GM13977 (cell line): ENCODE measurements at places on chromosomes 2 and 18.

DNA sequence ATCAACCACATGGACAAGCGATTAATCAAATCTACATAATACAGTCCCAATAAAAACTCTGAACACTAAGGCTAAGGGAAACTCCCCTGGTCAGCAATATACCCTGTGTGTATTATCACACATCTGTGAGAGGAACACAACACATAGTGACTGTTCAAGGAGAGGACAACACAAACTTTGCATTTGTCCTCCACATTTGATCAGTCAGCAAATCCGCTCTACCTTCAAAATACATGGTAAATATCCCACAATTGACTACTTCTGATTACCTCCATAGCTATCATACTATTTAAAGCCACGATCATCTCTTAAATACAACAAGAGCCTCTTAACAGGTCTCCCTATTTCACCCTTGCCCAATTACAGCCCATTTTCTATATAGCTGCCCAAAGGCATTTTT is 45.6 kb downstream of the SS18 start:
- no peak for DNase-seq

- no peak for DNase-seq
Observed at GRCh38 chr2:49812730-49813129, 658.4 kb upstream of the FSHR start.

- DNase-seq = no peak
Observed at GRCh38 chr2:61693744-61694143, 155.6 kb upstream of the XPO1 start.

DNA sequence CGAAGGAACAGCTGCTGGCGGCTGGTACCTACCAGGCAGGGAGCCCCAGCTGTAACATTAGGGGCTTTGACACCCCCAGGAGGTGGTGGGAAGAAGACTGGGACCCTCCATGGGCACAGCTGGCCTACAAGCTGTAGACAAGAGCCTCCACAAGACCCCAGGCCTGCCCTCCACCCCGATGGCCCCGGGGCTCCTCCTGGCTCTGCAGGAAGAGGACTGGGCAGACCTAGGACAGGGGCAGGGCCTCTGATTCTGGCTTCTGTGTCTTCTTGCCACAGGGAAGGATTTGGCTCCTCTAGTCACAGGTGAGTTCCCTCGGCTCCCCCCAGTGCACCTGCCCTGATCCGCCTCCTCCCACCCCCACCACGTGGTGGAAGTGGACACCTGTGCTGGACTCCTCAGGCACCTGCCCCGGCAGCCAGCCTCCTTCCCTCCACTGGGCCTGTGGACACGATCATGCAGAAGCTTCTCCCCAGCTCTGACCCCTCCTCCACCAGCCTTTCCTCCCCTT is 53.4 kb upstream of the ODC1 start:
- DNase-seq = no peak
